ENCODE measurements at places on chromosomes 12 and 14. TPM values are rescaled to one million over a fixed set of nuclear protein-coding genes. Genes with fewer than 3 reads are reported as not detected.

The P2RX2 gene
- not detected for total RNA-seq

The OR4E2 gene
- not detected for total RNA-seq

The GLS2 gene
- total RNA-seq = not detected

The FBRSL1 gene
- total RNA-seq = 11.6 TPM

The KRT78 gene
- total RNA-seq = not detected

The SYCP3 gene
- total RNA-seq = not detected

The RBM25 gene
- 21.6 TPM for total RNA-seq

The TAS2R31 gene
- total RNA-seq = 0.15 TPM

The FGF23 gene
- total RNA-seq = not detected

The CCDC184 gene
- not detected for total RNA-seq

The TBX5 gene
- total RNA-seq = not detected

The SIX6 gene
- not detected for total RNA-seq

The ZDHHC22 gene
- total RNA-seq = not detected

The FOXA1 gene
- 0.39 TPM for total RNA-seq

The OR4Q3 gene
- total RNA-seq = not detected

The AQP5 gene
- not detected for total RNA-seq

Measured in mammary microvascular endothelial cell (primary cell).